Activated CD4-positive, alpha-beta T cell treated with anti-CD3 and anti-CD28 coated beads, Interleukin-2, amount 10 ng/mL, durations not matched to agents 7 days and 5 days (primary cell): ENCODE measurements at places on chromosomes 12 and 14. TPM values are rescaled to one million over a fixed set of nuclear protein-coding genes. Genes with fewer than 3 reads are reported as not detected.

The PTPRB gene
- not detected for total RNA-seq

The NDRG2 gene
- total RNA-seq = 11.0 TPM

The SERPINA6 gene
- total RNA-seq = not detected

The PROX2 gene
- not detected for total RNA-seq

DNA sequence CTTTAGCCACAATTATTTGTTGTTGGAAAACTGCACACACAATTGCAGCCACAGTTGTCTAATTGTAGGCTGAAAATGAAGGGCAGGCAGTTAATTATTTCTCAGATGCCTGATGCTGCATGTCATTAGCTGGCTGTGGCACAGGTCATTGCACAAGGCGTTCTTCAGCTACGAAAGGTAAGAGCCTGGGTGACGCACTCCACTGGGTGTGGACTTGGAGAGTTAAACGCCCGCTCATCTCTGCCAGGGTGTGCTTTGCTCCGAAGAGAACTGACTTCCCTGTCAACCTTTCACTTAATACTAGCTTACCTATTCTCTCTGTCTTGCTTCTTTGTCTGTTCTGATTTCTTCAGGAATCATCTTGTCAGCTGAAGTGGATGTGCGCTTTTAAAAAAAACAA is 91.4 kb upstream of the CPM start:
- no peak for DNase-seq

DNA sequence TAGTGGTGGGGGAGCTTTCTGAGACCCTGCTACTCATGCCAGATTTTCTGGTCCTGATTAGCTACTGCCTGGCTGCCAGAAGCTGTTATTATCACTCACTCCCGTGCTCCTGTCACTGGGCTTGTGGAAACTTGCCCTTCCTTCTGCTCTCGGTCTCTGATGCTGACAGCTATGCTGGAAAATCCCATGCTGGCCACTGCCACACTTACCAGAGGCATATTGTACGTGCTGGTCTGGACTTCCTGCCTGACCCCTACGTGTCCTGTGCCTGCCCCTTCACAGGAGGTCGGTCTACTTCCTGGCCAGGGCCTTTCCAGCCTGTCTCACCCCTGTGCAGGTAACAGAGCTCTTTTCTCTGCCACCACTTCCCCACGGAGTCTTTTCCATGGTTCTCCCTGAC is 149.4 kb upstream of the PLEKHG7 start:
- DNase-seq = no peak

- no peak for DNase-seq
These were observed 34.2 kb downstream of the DHX37 start for GRCh38 chr12:124954771-124955170.

- no peak for DNase-seq
These were observed 18.1 kb downstream of the ASPG start for GRCh38 chr14:104103446-104104075.
